NCI-H187 treated with DMSO at 0.1 percent for 48 hours (cell line): ENCODE measurements at places on chromosomes 3 and 15.

- no peak for DNase-seq
Observed at GRCh38 chr3:152160350-152161011, 108.2 kb upstream of the MBNL1 start.

DNA sequence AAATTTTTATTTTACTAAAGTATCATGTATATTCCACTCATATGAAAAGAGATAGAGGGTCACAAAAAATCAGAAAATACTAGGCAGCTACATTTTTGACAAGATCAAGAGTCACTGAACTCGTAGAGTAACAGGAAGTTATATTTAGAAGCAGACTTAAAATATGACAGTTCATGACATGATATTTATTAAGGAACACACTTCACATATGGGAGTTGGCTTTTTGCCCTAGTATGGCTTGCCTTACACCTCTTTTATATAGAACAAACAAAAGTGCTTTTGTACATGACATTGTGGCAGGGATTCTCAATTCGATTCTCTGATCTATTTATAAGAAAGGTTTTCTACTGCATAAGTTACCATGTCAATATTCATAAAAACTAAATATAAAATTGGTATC, 80.1 kb upstream of the GBE1 start:
- no peak for DNase-seq

- no peak for DNase-seq
Observed at GRCh38 chr15:67039384-67040075, 25.9 kb upstream of the SMAD3 start.

DNA sequence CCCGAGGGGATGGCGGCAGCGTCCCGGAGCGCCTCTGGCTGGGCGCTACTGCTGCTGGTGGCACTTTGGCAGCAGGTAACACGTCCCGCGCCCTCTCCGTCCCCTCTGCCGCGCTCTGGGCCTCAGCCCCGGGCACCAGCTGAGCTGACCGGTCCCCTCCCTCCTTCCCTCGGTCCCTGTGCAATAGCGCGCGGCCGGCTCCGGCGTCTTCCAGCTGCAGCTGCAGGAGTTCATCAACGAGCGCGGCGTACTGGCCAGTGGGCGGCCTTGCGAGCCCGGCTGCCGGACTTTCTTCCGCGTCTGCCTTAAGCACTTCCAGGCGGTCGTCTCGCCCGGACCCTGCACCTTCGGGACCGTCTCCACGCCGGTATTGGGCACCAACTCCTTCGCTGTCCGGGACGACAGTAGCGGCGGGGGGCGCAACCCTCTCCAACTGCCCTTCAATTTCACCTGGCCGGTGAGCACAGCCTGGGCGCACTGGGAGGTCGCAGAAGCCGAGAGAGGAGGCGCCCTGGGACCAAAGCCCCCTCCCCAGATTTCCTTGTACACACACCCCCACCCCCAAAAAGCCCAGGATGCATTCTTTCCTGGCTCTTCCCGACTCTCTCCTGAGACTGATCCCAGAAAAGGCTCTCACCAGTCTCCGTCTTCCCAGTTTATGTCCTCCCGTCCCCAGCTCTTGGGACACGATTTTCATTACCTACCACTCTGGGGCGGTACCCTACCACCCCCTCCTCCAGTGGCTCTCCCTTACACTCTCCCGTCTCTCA, 705 bp downstream of the DLL4 start:
- no peak for DNase-seq

DNA sequence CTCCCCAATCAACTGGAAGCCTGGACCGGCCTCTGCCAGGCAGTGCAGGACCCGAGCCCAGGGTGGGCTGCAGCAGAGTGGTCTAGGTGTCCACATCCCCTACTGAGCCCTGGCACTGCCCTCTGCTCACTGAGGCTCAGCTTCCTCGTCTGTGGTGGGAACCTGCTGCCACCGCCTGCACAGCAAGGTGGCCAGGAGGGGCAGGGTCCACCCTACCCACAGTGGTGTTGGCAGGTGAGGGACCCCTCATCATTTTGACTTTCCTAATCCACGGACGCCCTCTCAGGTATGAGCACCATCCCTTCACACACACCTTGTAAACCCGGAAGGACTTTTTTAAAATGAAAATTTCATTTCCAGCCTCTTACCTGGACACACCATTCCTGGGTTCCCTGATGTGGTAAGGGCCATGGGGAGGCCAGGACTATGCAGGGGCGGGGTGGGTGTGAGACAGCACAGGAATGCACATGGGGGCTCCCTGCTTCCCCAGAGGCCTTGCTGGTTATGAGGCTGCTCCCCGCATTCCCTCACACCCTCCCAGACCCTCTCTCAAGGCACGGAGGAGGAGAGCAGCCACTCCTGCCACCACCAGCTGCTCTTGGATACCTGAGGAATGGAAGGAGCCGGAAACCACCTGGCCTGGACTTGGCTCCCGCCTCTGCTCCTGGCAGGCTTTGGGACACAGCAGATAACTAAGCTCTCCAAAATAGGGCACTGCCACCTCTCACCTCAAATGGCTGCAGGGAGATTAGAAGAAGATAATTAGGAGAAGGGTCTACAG, 185.9 kb upstream of the TPM1 start:
- no peak for DNase-seq

DNA sequence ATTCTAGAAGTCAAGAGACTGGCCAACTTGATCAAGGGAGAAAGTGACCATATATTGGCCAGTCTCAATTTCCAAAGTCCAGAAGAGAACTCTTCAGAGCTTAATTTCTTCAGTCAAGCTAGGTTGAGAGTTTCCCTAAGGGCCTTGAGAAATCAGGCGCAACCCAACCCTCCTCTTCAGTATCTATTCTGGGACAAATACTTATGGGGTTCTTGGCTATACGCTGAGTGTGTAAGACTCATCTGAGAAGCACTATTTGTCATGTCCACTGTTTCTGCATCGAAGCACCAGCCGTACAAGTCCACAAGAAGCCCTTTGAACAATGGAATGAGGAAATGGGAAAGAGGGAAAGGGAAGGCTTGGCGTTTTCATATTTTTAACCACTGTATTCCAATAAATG, 379.5 kb downstream of the CTNNB1 start:
- DNase-seq: no peak

- DNase-seq: no peak
Observed at GRCh38 chr3:44950275-44950734, 25.7 kb downstream of the ZDHHC3 start.

- DNase-seq: no peak
Observed at GRCh38 chr3:12656193-12656592, 7.7 kb downstream of the RAF1 start.

GRCh38 chr3:63874769-63875168, 11.1 kb downstream of the ATXN7 start:
- no peak for DNase-seq

DNA sequence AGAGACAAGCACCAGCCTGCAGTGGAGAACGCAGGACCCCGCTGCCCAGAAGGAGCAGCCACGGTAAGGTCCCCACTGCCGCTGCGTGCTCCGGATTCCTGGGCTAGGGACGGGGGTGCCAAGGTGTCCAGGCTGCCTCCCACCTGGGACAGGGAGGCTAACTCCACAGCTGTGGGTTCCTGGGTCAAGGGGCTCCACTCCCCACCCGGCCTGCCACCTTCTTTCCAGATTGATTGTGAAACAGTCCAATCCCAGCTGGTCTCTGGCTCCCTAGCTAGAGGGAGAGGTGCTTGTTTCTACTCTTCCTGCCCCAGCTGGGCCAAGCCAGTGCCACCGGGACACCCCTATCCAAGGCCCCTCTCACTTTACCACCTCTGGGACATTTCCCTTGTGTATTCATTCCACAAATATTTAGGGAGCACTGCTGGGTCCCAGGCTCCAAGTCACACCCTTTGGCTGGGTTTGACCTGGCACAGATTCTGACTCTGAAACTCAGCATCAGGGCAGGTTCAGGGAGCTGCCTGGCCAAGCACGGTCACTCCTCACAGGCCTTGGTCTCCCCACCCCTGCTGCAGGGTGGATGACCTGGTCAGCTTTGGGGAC, 1.9 kb downstream of the PAK6 start:
- DNase-seq: no peak

DNA sequence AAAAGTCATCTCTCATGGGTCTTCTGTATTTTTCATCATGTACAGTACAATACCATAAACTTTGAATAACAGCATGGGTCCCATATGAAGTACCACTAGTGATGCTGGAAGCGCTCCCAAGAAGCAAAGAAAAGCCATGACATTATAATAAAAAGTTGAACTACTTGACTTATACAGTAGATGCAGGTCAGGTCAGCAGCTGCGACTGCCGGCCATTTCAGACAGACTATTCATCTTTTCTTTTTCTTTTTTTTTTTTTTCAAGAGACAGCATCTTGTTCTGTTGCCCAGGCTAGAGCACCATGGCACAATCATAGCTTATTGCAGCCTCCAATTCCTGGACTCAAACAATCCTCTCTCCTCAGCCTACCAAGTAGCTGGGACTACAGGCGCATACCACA, 10.2 kb downstream of the RAF1 start:
- DNase-seq: no peak

GRCh38 chr3:140406655-140407054, 271.2 kb upstream of the TRIM42 start:
- DNase-seq: no peak

DNA sequence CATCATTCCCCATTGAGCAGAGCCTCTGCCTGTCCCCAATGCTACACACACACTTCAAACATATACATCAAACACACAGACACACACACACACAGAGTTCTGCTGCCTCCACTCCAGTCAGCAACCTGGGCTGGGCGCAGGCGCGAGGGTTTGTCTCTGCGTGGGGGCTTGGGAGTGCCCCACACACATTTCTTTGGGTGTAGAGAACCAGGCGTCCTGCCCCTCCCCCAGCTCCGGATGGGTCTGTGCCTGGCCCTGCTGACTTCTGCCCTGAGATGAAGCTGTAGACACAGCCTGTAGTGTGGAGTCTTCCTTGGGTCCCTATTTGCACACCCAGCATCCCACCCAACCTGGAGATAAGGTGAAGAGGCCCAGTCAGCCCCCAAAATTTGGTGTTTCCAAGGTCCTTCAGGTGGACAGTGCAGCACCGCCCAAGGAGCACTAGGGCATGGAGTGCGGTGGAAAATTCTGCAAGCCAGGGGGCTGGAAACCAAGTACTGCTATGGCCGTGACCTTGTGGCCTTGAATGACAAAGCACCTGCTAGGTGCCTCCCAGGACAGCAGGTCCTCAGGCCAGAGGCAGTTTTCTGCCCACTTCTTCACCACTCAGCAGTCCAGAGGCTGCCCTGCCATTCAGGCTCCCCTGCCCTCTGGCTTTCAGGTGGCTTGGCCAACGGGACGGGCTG, 26.8 kb downstream of the FBXW12 start:
- DNase-seq: no peak

- no peak for DNase-seq
Observed at GRCh38 chr3:16897254-16897926, 12.6 kb downstream of the PLCL2 start.

GRCh38 chr15:76162784-76163456, 103.1 kb downstream of the TMEM266 start:
- DNase-seq: no peak

GRCh38 chr3:30713885-30714503, 107.6 kb downstream of the TGFBR2 start:
- no peak for DNase-seq

DNA sequence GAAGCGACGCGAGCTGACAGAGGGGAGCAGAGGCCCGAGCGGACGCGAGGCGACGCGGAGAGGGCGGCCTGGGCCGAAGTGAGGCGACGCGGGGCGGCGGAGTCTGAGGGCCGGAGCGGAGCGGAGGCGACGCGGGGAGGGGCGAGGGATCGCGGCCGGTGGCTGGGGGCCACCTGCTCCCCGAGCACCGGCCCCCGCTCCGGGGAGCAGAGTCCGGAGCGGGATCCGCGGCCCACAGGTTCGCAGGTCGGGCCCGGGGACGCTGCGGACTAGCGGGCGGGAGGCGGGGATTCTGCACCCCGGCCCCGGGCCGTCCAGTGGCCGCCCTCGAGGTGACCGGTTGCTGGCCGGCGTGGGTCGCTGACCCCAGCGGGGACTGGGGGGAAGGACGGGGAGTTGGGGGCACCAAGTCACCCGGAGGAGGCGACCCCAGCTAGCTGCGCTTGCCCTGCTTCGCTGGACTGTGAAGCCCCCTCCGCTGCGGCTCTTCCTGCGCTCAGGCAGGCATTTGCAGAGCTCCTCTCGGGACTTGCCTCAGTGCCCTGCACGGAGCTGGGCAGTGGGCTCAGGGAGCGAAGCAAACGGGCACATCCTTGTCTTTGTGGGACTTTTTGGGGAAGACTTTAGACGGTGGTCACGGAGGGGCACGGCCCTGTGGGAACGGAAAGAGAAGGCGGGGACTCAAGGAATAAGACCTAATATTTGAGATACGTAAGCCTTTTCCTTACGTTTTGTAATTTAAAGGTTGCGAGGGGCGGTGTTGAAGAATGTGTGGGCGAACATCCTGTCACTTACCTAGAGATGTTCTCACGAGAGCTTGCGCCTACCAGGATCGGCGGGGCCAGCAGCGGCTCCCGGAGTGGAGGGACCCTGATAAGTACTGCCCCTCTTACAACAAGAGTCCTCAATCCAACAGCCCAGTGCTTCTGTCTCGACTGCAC, 566 bp downstream of the HMCES start:
- no peak for DNase-seq

- no peak for DNase-seq
Observed at GRCh38 chr3:29415482-29416223, 134.8 kb downstream of the RBMS3 start.

- no peak for DNase-seq
Observed at GRCh38 chr3:38222032-38222634, 43.5 kb upstream of the SLC22A13 start.

- no peak for DNase-seq
Observed at GRCh38 chr3:119620899-119621298, 23.2 kb downstream of the PLA1A start.

GRCh38 chr3:165544432-165544831, 292.8 kb downstream of the BCHE start:
- DNase-seq: no peak

DNA sequence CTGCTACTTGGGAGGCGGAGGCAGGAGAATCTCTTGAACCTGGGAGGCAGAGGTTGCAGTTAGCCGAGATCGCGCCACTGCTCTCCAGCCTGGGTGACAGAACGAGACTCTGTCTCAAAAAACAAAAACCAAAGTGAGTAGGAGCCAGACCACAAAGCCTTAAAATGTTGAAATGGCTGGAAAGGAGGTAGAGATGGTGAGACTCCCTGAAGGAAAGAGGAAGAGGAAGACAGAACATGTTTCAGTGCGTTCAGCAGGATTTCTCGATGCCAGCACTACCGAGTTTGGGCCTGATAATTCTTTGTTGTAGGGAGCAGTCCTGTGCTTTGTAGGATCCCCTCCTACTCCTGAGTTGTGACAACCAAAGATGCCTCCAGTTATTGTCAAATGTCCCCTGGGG, 189.9 kb downstream of the AKAP13 start:
- no peak for DNase-seq
